Upper lobe of left lung (tissue), 6 donors: ENCODE measurements at places on chromosomes 13 and 19. TPM values are rescaled to one million over a fixed set of nuclear protein-coding genes. Genes with fewer than 3 reads are reported as not detected.

- no peaks in the 10 kb centered on the region for H3K27me3 ChIP-seq
- no peak for DNase-seq
- H3K4me3 ChIP-seq: no peak overlapping the region
- peaks cover 14% of the 10 kb centered on the region for H3K4me1 ChIP-seq
Observed at GRCh38 chr13:50677258-50677657, 166.2 kb downstream of the DLEU7 start.

- H3K4me3 ChIP-seq: no peak overlapping the region
- peaks cover 16% of the 10 kb centered on the region for H3K4me1 ChIP-seq
- no peak for DNase-seq
- H3K27ac ChIP-seq: no peak overlapping the region
Observed at GRCh38 chr19:48696353-48697010, 711 bp downstream of the FUT2 start.

DNA sequence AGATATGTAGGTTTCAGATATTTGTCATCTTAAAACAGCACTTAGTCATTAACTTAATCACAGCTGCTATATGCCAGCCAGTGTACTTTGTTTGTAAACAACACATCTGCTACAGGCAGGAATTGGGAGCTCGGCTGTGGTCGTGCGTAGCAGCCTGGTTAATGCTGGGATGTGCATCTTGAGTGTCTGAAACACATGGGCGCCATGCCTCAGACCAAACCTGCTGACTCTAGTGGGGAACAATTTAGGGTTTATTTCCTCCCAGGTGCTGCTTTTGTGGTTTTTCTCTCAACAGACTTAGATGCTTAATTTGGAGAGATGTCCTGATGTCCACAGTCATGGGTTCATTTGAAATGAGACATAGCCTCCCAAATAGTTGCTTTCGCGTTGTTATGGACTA is 238.5 kb upstream of the TMTC4 start:
- H3K36me3 ChIP-seq: no peaks in the 10 kb centered on the region
- no peak overlapping the region for H3K27ac ChIP-seq
- no peaks in the 10 kb centered on the region for H3K27me3 ChIP-seq
- no peaks in the 10 kb centered on the region for H3K4me1 ChIP-seq
- no peak for DNase-seq

- DNase-seq: no peak
- no peak overlapping the region for H3K4me3 ChIP-seq
- H3K27ac ChIP-seq: no peak overlapping the region
- H3K27me3 ChIP-seq: no peaks in the 10 kb centered on the region
Observed at GRCh38 chr13:29572575-29572974, 22.9 kb downstream of the SLC7A1 start.

DNA sequence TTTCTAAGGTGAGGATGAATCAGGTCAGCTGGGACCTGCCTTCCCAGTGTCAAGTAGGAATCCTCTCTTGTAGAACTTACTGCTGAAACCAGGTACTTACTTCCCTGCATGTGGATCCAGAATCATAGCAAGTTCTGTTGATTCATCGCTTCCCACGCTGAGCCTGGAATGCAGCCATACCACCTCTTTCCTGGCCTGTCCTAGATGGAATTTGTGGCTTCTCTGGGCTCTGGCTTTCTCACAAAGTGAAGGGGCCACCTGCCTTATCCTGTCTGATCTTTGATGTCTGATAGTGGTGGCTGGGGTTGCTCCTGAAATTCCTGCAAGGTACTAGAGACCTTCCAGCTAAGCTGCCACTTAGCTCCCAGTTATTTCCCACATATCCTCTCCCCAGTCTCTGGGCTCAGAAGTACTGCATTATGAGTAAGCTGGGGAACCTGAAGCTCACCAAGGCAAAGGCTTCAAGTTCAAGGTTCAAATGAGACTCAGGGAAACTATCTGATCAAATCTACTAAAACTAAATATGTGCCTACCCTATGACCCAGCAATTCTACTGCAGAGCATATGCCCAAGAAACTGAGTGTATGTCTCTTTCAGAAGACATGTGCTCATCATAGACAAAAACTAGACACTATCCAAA is 103.5 kb downstream of the SUCLA2 start:
- no peaks in the 10 kb centered on the region for H3K4me1 ChIP-seq
- no peaks in the 10 kb centered on the region for H3K36me3 ChIP-seq
- H3K27ac ChIP-seq: no peak overlapping the region
- H3K27me3 ChIP-seq: no peaks in the 10 kb centered on the region

- H3K36me3 ChIP-seq: peaks cover 7% of the 10 kb centered on the region
- H3K4me3 ChIP-seq: no peak overlapping the region
- no peaks in the 10 kb centered on the region for H3K27me3 ChIP-seq
Observed at GRCh38 chr19:41577833-41578232, 1.9 kb downstream of the CEACAM21 start.

GRCh38 chr13:38758277-38758676 is 71.4 kb downstream of the FREM2 start:
- no peak for DNase-seq
- H3K4me3 ChIP-seq: no peak overlapping the region
- no peak overlapping the region for H3K27ac ChIP-seq
- H3K36me3 ChIP-seq: no peaks in the 10 kb centered on the region
- no peaks in the 10 kb centered on the region for H3K4me1 ChIP-seq

IGSF23 gene
- total RNA-seq: not detected

DNA sequence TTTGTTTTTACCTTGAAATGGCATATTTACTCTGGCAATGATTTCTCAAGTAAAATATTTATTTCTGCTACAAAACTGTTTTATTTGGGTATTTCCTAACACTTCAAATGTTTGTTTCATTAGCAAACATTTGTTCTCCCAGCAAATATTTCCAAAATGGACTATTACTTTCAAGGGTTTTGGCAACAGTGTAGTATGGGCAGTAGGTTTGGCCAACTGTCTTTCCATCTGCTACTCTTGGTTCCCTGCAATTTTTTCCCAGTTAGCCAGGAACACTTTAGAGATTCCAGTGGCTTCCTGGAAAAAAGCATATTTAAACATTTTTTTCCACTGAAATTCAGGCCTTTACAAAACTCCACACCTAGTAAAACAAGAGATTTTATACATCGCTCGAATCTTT is 466.6 kb downstream of the SLITRK6 start:
- no peaks in the 10 kb centered on the region for H3K4me1 ChIP-seq
- H3K4me3 ChIP-seq: no peak overlapping the region
- H3K36me3 ChIP-seq: no peaks in the 10 kb centered on the region
- no peak for DNase-seq

SGCG gene
- total RNA-seq: not detected

DNA sequence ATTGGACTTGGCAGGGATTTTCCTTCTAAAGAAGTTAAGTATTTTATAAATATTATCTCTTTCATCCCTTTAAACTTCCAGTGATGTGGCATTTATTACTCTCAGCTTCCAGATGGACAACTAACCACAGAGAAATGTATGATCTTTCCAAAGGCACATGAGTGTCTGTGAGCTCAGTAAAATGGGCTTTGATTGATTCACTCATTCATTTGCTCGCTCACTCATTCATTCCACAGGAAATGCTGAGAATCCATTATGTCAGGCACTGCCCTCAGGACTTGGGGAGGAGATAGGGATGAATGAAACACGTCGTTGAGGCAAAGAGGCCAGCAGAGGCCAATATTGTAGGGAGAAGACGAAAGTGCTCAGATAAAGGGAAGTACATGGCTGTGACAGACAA is 359.3 kb downstream of the EFNB2 start:
- no peaks in the 10 kb centered on the region for H3K4me1 ChIP-seq
- no peak for DNase-seq
- H3K4me3 ChIP-seq: no peak overlapping the region
- H3K27me3 ChIP-seq: no peaks in the 10 kb centered on the region
- H3K36me3 ChIP-seq: no peaks in the 10 kb centered on the region

SLC10A2 gene
- total RNA-seq: not detected

TMEM145 gene
- 0.49 TPM for total RNA-seq

LGALS7B gene
- total RNA-seq: not detected

MTMR6 gene
- 19.1 TPM for total RNA-seq

GRCh38 chr19:4042731-4043082 is 24.0 kb downstream of the ZBTB7A start:
- peaks cover 47% of the 10 kb centered on the region for H3K36me3 ChIP-seq
- H3K4me1 ChIP-seq: peaks cover 30% of the 10 kb centered on the region
- no peaks in the 10 kb centered on the region for H3K27me3 ChIP-seq
- peak overlapping the region; percentile 52 for H3K27ac ChIP-seq
- peak; percentile 66 for DNase-seq

GRCh38 chr13:40792284-40793051 is 3.1 kb downstream of the SLC25A15 start:
- peaks cover 12% of the 10 kb centered on the region for H3K4me1 ChIP-seq
- H3K27me3 ChIP-seq: no peaks in the 10 kb centered on the region
- no peak overlapping the region for H3K27ac ChIP-seq
- DNase-seq: no peak

DNA sequence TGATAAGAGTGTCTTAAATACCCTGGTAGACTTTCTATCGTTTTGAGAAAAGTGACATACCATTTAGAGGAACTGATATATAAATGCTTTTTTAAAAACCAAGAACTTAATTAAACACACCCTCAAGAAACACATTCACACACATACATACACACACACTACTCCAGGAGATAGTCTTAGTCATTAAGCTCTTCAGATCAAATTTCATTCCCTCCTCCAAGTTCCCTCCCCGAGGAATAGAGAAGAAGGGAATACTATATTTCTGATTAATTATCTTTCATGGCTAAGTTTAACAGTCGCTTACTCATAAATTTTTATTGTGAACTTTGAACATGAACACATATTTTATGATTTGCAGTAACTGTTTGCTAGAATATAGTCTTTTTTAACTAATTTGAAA is 1109.5 kb downstream of the SLITRK1 start:
- no peaks in the 10 kb centered on the region for H3K27me3 ChIP-seq
- no peaks in the 10 kb centered on the region for H3K36me3 ChIP-seq
- no peak overlapping the region for H3K4me3 ChIP-seq
- no peaks in the 10 kb centered on the region for H3K4me1 ChIP-seq
- H3K27ac ChIP-seq: no peak overlapping the region

CEBPA gene
- 55.7 TPM for total RNA-seq

GRCh38 chr13:33891196-33891742 is 73.3 kb downstream of the RFC3 start:
- no peak overlapping the region for H3K4me3 ChIP-seq
- H3K36me3 ChIP-seq: no peaks in the 10 kb centered on the region
- H3K4me1 ChIP-seq: no peaks in the 10 kb centered on the region
- H3K27ac ChIP-seq: no peak overlapping the region
- H3K27me3 ChIP-seq: no peaks in the 10 kb centered on the region

DNA sequence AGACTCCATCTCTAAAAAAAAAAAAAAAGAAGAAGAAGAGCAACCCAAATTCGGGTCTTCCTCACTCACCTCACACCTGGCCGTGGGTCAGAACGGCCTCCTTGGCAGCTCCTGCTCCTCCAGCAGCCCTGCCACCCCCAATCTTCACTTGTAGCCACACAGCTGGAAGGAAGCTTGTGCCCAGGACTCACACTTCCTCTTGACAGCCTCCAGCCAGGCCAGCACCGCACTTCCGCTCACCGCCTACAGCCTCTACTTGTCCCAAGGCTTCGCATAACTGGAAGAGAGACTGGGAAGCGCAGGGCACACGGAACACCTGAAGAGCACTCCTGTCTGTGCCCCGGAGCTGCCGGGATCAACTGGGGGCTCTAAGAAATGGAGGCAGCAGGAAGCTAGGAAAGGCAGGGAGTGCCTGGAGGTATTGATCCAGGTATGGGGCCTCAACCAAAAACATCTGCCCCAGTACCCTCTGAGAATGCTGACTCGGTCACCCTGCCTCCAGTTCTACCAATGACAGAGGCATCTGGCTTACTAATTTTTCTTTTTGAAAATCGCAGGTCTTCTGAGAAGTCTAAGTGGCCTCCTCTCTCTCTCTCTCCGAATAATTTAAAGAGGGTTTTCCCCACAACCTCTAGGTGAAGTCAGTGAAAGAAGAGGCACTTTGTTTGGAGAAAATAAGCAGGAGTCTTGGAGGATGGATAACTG is 31.1 kb upstream of the ATP12A start:
- no peak overlapping the region for H3K4me3 ChIP-seq
- H3K27ac ChIP-seq: no peak overlapping the region
- no peaks in the 10 kb centered on the region for H3K36me3 ChIP-seq
- H3K27me3 ChIP-seq: no peaks in the 10 kb centered on the region
- H3K4me1 ChIP-seq: no peaks in the 10 kb centered on the region
- no peak for DNase-seq

- no peaks in the 10 kb centered on the region for H3K27me3 ChIP-seq
- H3K27ac ChIP-seq: no peak overlapping the region
- DNase-seq: no peak
- no peaks in the 10 kb centered on the region for H3K36me3 ChIP-seq
Observed at GRCh38 chr19:42816894-42817293, 51.4 kb upstream of the PSG8 start.

GRCh38 chr19:13169769-13170168 is 19.6 kb downstream of the IER2 start:
- peaks cover 43% of the 10 kb centered on the region for H3K4me1 ChIP-seq
- no peaks in the 10 kb centered on the region for H3K27me3 ChIP-seq
- peak overlapping the region; percentile 46 for H3K27ac ChIP-seq

DNA sequence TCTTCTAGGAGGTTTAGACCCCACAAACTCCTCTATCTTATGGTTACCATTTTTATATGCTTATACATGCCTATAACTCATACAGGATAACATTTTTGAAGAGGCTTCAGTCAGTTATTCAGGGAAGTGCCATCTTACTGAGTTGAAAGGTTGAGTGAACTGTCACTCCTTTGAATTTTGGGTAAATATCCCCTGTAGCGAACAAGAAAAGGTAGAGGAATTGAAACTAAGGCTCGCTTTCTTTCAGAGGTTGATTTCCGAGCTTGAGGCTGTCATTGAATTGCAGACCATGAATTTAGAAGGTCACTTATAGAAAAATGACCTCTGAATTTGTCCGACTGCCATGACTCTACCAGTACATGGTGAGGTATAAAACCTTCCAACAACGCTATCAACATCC is 35.1 kb downstream of the MICU2 start:
- H3K36me3 ChIP-seq: peaks cover 26% of the 10 kb centered on the region
- no peak overlapping the region for H3K27ac ChIP-seq
- no peak overlapping the region for H3K4me3 ChIP-seq

DNA sequence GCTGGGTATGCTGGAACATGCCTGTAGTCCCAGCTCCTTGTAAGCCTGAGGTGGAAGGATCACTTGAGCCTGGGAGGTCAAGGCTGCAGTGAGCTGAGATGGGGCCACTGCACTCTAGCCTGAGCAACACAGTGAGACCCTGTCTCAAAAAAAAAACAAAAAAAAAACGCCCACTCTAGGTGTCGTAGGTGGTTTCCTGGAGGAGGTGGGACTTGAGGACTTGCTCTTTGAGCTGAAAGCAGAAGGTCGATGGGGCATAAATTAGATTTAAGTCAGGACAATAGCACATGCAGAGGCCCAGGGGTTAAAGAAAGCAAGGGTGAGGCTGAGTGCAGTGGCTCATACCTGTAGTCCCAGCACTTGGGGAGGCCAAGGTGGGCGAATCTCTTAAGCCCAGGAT is 12.9 kb upstream of the ILF3 start:
- no peak for DNase-seq
- no peak overlapping the region for H3K4me3 ChIP-seq
- H3K27ac ChIP-seq: no peak overlapping the region
- H3K27me3 ChIP-seq: no peaks in the 10 kb centered on the region
